ENCODE measurements at places on chromosomes 12 and 14. TPM values are rescaled to one million over a fixed set of nuclear protein-coding genes. Genes with fewer than 3 reads are reported as not detected.

The GPR68 gene
- total RNA-seq, result 2.5 TPM

The ALDH1L2 gene
- total RNA-seq, result 17.5 TPM

The MYO1H gene
- total RNA-seq, result not detected

The TMEM116 gene
- total RNA-seq, result 5.5 TPM

The MSRB3 gene
- total RNA-seq, result 16.4 TPM

The PPFIA2 gene
- not detected for total RNA-seq

The TDRD9 gene
- total RNA-seq, result 1.6 TPM

The PTHLH gene
- 301 TPM for total RNA-seq

The WASHC3 gene
- 46.5 TPM for total RNA-seq
